Neural crest cell (in vitro differentiated cells): ENCODE measurements at places on chromosomes 16 and 17.

DNA sequence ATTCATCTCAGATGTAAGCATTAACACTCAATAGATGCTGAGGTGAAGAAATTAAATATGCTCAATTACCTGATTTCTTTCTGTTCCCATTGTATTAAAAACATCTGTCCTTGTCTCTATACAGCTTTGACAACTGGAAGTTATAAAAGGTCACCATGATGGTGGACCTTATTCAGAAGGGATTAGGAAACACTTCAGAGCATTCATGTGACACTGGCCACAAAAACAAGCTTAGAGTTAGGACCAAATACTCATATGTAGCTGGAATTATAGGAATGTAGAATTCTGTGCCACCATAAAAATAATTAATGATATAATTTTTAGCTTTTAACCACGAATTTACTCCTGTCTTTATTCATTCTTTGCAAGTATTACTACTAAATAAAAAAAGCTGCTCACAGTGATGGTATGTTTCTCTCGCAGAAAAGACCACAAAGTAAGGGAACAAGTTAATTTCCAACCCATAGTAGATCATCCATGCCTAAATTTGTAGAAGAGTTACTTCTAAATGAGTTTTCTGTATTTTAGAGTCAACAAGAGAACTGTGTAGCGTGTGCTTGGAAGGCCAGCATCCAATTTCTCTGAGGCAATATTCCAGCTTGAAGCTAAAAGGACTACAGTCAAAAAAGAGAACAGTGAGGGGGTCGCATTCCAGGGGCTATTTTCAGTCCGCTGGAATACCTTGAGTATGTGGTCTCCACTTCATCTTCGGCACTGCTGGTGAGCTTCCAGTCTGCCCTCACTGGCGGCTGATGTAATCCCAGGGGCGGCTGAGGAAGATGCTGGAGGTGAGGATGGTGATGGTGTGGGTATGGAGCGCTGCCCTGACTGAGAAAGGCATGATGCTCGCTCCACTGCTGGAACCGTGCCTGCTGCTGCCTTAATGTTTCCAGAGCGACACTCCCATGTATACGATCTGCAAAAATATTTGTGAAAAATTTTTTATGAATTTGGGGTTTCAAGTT, 63.7 kb downstream of the CACNG1 start:
- DNase-seq = no peak

DNA sequence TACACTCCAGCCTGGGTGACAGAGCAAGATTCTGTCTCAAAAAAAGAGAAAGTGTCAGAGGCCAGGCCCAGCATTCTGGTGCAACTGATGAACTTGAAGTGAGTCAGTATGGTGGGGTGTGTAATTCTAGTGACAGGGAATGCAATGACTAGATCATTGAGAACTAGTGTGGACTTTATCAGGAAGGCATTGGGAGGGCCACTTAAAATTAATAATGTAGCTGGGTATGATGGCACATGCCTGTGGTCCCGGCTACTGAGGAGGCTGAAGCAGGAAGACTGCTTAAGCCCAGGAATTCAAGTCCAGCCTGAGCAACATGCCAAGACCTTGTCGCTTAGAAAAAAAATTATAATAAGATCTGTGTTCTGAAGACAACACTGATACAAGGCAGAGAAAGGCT, 90.8 kb downstream of the STX8 start:
- DNase-seq = no peak

DNA sequence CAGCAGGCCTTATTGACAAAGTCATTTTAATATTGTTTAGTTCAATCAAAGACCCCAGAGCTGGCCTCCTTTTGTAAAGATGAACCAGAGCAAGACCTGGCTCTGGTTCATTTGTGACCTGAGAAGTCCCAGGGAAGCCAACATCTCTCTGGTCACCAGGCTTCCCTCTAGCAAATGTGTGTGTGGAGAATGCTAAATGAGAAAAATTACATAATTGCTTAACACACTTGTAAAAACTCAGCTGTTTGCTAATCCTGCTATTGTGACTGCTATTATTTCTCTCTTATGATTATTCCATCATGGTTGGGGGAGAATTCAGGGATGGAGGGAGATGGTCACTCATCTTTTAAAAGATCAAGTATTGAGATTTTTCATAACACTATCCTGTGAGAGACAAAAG, 94.3 kb upstream of the CLEC3A start:
- DNase-seq = no peak

GRCh38 chr17:3896108-3896967, 3.5 kb upstream of the CAMKK1 start:
- DNase-seq = no peak

GRCh38 chr17:2084036-2084765, 29.3 kb downstream of the HIC1 start:
- no peak for DNase-seq

DNA sequence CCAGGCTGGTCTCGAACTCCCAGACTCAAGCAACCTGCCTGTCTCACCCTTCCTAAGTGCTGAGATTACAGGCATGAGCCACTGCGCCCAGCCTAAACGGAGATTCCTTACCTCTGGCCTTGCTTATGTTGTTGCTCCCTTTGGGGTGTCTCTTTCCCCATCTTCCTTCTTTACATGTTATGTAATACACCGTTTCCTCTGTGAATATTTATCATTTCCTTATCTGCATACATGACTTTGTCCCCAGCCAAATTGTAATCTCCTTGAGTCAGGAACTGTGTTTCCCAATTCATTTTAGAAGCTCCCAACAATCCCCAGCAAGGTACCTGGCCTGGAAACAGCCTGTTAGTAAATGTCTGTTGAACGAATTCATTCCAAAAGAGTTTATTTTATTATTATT, 15.7 kb downstream of the COPZ2 start:
- DNase-seq = no peak
